ENCODE measurements at places on chromosomes 12 and 14. TPM values are rescaled to one million over a fixed set of nuclear protein-coding genes. Genes with fewer than 3 reads are reported as not detected.

IFNG-AS1 gene
- not detected for total RNA-seq

ERP27 gene
- total RNA-seq: not detected

KRT85 gene
- total RNA-seq: not detected

PTGR2 gene
- total RNA-seq: 2.0 TPM

RFX4 gene
- total RNA-seq: not detected
